RWPE1 (cell line): ENCODE measurements at places on chromosomes 3 and 15.

GRCh38 chr3:158679547-158680000 lies 7.1 kb upstream of the LXN start:
- no peak for DNase-seq

- no peak for DNase-seq
These were observed 65.6 kb downstream of the ITGA11 start for GRCh38 chr15:68366314-68366713.

DNA sequence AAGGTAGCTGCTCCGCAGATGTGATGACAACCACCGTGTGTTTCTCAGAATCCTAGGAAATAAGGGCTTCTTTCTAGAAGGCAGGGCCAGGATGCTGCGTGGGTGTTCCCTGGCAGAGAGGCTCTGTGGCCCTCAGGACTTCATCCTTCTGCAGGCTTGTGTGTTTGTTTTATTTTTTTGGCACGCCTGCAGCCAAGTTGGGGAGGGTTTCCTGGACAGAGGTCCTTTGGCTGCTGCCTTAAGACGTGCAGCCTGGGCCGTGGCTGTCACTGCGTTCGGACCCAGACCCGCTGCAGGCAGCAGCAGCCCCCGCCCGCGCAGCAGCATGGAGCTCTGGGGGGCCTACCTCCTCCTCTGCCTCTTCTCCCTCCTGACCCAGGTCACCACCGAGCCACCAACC lies at the start of gene CLEC3B:
TSS of gene CLEC3B (plus strand) at position 266 of the 400 bp plus-strand sequence. CDS start at position 326, 60 bp downstream.
- DNase-seq = no peak

DNA sequence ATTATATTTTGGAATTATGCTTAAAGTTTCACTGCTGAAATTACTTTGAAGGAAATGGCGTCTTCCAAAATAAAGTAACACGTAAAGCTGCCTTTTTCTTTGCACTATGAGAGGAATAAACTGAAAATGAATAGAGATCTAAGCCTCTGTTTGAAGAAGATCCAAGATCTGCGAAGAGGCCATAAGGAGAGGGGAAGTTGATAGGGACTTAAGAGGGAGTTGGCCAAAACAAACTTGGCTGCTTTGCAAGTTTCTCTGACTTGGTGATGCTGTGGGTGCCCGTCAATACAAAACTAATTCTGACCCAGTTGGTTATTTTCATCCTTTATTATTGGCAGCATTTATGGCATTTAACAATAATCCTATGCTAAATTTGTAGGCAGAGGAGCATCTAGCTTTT lies 190.2 kb upstream of the GBE1 start:
- no peak for DNase-seq

GRCh38 chr15:58475573-58476524 lies 44.1 kb downstream of the LIPC start:
- no peak for DNase-seq

DNA sequence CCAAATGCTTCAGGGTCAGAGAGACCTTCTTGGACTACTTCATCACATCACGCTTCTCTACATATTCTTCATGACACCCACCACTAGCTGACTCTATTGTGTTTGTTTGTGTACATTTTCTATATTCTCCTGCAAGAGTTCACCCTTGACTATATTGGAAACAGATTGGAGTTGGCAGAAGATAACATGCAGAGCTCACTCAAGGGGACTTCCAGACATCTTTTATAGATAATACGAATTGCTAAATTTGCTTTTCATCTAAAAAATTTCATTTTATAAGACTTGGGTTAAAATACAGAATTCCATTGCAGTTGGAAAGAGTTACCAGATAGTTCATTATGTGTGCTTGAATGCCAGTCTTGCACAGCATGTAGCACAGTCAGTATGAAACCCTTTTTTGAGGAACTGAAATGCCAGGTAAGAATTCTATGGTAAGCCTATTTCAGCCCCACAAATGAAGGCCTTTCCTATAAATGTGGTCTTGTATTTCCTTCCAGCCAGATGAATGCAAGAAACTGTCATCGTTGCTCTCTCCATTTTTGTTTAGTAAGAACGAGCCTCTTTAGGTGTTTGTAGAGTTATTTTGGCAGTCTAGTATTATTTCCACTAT lies 177.6 kb downstream of the GHSR start:
- DNase-seq = no peak

GRCh38 chr15:101133751-101134261 lies 118.0 kb downstream of the CHSY1 start:
- DNase-seq = no peak
